Occipital lobe (tissue), 3 donors: ENCODE measurements at places on chromosomes 3 and 15.

DNA sequence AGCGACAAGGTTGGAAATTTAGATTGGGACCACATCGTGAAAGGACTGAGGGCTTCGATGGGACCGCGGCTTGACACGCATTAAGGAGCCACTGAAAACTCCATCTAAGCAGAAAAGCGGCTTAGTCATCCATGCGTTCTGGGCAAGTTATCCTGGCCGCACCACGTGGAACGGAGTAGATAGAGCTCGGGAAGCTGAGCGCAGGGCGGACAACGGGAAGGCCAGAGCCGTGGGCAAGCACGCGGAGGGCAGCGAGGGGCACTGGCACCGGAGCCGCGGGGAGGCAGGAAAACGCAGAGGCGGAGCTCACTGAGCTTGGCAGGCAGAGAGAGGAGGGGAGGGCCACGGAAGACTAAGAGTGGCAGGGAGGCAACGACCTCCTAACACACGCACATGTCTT is 61.3 kb upstream of the VGLL4 start:
- DNase-seq: peak; percentile 19

- DNase-seq: peak; percentile 18
These were observed 61.6 kb downstream of the TPRG1 start for GRCh38 chr3:189233225-189233858.

- no peak for DNase-seq
These were observed 60.3 kb upstream of the MBNL1 start for GRCh38 chr3:152208439-152208838.

- DNase-seq: peak; percentile 25
These were observed 1.5 kb upstream of the SKIL start for GRCh38 chr3:170355738-170356595.

- no peak for DNase-seq
These were observed 8.9 kb upstream of the SEMA5B start for GRCh38 chr3:123036352-123037014.

- DNase-seq: peak; percentile 27
These were observed 3.1 kb upstream of the LARP6 start for GRCh38 chr15:70856884-70857561.

DNA sequence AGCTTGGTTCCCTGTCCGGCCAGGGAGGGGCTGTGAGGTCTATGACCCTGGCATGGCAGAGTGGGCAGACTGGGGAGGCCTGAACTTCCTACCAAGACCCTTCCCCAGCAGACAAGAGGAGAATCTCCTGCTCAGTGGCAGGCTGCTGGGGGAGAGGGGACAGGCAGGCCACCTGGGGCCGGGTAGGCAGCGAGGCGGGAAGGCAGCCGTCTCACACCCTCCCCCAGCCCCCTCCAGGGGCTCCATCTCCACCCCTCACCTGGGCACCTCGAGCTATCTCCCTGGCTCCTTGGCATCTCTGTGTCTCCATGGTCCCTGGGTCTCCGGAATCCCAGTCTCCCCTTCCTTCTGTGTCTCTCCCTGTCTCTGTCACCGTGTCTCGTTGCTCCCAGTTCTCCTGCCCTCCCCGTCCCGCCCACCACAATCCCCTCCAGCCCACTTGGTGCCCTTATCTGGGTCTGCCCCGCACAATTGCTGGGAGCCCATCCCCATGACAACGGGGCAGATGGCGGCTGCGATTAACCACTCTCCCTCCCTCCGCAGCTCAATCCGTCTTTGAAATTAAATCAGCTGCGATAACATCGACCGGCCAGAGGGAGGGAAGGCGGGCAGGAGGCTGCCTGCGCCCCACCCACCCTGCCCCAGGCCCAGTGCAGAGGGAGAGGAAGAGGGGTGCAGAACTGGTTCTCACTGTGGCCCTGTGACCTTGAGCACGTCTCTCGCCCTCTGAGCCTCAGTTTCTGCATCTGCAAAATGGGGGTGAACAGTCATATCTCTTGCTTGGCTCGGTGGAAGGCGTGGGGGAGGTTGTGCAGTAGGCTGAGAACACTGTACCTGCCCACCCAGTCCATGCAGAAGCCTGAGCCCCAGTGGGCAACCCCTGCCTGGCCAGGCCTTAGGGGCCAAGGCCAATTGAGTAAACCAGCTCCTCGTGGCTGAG is 9.6 kb downstream of the DNAJB8 start:
- no peak for DNase-seq

DNA sequence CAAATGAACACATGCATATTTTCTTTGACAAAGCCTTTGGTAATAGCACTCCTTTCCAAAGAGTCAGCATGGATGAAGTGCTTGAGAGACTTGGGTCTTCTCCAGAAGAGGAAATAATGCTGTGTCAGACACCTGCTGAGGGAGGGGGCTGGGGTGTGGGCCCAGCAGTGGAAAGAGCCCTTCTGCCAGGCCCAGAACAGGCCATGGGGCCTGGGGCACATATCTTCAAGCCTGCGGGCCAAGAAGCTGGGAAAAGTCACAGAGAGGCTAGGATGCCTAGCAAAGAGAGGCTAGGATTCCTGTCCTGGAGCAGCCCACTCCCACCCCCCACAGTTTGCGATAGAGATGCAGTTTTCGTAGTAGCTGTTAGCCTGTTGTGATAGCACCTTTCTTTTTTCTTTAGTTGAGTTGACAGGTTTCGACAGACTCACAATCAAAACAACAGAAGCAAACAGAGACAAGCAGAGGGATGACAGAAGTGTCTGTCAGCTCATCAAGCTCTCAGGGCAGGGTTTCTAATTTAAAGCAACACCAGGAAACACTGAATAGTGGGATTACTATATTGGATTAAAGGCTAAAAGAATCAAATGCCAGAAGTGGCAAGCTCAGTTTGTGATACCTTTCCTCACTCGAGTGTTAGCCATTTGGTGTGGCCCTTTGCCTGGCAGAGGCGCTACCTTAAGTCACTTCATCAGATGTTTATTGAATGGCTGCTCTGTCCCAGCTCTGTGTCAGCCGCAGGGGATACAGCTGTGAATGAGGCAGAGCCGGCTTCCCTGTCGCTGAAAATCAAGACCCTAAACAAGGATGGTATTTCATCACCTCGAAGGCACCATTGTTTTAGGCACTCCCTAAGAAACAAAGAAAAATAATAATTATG is 19.0 kb downstream of the CMTM7 start:
- no peak for DNase-seq

GRCh38 chr3:79306934-79307570 is 460.7 kb downstream of the ROBO1 start:
- no peak for DNase-seq

GRCh38 chr3:190671658-190672057 is 157.8 kb downstream of the IL1RAP start:
- no peak for DNase-seq

GRCh38 chr3:7749931-7750695 is 751.5 kb upstream of the LMCD1 start:
- DNase-seq: no peak

DNA sequence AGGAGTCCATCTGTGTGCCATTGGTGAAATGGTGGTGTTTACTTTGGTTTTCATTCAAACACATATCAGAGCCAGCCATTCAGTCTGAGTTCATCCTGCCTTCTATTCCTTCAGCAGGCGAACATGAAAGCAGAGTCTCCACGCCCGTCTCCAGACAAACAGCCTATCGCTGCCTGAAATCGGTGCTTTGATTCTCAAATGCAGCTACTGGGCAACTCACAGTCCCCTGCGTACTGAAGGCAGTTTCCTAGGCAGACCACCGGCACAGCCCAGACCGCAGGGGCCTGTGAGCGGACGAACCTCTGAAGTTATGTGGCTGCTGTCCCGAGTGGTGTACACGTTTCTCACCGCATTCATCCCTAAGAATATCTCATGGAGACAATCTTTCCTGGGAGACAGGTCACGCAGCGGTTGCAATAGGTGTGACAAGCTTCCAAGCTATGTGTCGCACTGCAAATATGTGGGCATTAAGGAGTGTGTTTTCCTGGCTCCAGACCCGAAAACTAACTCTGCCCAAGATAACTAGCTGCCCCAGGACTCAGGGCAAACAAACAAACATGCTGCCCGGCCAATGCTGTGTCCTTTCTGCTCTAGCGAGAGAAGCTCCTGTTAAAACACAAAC is 16.9 kb upstream of the RYR3 start:
- DNase-seq: no peak

GRCh38 chr3:133871368-133872090 is 24.2 kb downstream of the RAB6B start:
- peak; percentile 17 for DNase-seq

- no peak for DNase-seq
These were observed 30.9 kb upstream of the MANF start for GRCh38 chr3:51354172-51354571.

GRCh38 chr15:91331581-91331980 is 231.5 kb downstream of the SV2B start:
- DNase-seq: no peak

GRCh38 chr3:84140631-84141030 is 818.2 kb upstream of the CADM2 start:
- no peak for DNase-seq

DNA sequence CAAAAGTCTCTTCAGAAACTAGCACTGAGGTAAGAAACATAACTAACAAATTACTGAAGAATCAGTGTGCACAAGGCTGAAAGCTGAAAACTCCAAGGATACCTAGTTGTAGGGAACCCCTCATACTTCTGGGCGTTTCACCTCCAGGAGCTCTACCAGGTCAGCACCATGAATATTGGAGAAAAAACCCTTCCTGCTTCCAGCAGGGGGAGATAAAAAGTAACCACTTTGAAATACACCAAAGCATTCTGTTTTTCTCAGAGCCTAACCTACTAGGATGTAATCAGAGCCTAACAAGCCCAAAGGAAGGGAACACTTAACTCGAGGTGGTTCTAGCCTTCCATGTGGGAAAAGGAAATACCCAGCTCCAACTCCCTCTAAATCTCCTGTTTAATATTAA is 175.8 kb upstream of the MME start:
- no peak for DNase-seq

GRCh38 chr3:191997093-191997492 is 536.1 kb downstream of the PYDC2 start:
- DNase-seq: no peak

DNA sequence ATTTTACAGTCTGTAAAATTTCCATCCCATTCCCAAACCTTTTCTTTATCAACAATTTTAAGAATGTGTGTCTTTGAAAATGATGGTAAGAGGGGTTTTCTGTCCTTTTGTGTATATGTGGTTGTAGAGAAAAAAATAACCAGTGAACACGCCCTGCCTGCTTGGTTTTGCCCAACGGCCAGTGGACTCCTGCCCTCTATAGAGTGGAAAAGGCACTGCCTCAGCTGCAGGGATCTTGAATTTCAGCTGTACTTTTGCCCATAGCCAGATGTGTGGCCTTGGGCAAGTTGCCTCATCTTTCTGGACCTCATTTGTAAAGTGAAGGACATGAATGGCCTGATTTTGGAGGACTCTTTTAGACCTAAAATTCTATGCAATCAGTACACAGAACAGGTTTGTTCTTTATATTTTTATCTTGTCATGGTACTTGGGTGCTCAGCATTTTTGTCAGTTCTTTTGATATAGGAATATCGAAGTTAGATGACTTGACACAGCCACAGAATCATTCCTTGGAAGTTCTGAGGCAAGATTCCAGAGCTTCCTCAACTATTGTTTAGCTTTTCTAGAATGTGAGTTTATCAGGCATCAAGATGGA is 81.0 kb downstream of the CLDN11 start:
- DNase-seq: no peak

DNA sequence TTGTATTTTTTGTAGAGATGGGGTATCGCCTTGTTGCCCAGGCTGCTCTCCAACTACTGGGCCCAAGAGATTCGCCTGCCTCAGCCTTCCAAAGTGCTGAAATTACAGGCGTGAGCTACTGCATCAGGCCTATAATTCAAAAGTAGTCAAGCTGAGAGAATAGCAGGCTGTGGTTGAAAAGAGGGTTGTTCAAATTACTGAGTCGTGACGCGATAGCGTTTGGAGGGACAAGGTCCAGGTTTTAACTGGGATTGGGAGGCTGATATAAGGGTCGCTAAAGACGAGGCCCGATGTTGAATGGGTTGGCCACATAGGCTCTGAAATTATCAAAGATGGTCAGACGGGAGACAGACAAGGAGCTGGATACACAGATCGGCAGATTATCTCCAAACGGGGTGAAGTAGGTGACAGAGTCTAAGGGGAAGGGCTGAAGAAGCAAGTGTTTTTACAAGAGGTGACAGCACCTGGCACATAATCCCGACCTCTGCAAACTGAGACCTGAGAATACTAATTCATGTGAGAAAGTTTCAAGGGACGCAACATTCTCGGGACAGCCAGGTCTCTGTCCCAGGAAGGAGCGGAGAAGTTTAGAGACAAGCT is 759 bp upstream of the ARID3B start:
- DNase-seq: no peak

DNA sequence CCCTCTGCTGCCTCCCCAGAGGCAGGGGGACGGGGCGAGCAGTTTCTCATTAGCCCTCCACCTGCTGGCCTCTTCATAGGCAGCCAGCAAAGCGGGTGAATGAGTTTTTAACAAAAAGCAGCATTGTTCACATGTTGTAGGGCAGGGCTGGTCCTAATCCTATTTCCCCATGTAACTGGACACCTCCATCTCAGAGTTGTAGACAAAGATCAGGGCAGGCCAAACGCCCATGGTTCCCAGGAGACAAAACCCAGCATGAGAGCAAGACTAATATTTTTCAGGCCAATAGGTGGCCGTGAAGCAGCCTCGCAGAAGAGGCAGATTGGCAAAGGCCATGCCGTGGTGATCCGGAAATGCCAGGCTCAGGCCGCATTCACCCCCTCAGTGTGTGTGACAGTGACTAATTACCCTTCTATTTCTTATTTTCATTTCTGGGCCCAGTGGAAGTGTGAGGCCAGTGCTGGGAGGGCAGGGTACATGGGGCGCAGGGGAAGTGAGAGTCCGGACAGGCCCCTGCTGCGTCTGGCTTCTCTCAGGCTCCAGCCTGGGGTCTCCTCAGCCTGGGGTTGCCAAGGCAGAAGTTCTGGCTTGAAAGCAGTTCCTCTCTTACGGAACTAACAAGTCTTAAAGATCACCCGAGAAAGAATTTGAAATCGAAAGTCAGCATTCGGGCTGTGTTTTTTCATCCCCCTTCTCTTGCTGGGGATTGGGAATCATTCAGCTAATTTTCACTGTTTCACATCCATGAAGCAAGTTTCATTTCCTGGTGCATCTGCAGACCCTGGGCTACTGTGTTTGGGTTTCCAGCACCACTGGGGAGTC is 64.8 kb downstream of the BOC start:
- no peak for DNase-seq

- no peak for DNase-seq
These were observed 257.0 kb upstream of the GOLGA6L4 start for GRCh38 chr15:83978588-83978987.

- DNase-seq: no peak
These were observed 126.8 kb upstream of the CPNE4 start for GRCh38 chr3:132161608-132162007.

DNA sequence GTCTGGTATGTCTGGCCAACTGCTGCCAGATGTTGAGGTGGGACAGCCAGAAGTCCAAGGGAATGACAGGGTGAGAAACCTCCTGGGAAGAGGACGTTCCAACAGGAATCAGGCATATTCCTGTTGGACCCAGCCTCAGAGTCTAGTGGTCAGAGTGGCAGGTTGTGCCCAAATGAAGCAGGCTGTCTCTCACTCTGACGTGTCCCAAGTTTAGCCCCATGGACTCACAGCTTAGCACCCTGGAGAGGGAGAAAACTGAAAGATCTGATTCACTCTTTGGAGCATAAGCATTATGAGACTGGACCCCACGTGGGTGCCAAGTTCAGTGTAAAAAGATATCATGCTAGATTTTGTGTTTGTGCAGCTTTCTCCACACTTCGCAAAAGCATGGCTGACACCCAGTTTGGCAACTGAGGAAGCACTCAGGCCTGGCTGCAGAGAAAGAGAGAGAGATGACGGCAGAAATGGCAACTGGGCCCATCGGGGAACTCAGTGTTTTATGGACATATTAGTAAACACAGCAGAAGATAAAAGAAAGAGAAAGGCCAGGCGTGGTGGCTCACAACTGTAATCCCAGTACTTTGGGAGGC is 88.2 kb upstream of the LMCD1 start:
- no peak for DNase-seq
